ENCODE measurements at places on chromosomes 1 and 21.

DNA sequence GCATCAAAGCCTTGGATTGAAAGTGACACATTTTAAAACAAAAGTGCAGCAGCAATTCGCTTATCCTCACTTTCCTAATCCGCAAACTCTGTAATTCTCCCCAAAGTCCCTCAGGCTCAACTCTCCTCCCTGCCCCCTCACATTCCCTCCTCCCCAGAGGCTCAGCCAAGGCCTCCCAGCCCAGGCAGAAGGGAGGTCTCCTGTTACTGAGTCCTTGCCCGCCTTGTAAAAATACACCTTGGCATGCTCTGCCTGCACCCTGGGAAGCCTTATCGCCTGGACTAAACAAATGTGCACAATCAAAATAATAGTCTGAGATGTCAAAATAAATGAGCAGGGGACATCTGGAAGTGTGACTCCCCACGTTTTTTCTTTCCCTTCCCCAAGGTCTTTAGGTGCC, 109.7 kb downstream of the PLXNA2 start:
- DNase-seq: no peak

DNA sequence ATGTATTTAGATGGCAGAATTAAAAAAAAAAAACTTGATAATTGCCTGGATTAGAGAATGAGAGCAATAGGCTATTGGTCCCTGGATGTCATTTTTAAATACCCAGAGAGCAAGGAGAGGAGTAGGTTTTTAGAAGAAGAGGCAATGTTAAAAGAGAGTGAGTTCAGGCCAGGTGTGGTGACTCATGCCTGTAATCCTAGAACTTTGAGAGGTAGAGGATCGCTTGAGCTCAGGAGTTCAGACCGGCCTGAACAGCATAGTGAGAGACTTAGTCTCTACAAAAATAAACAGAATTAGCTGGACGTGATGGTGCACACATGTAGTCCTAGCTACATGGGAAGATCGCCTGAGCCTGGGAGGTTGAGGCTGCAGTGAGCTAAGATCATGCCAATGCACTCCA, 15.9 kb upstream of the MUTYH start:
- no peak for DNase-seq

- DNase-seq: no peak
These were observed 198.5 kb upstream of the FMN2 start for GRCh38 chr1:239893127-239893731.

GRCh38 chr1:15937146-15937545, 38.8 kb downstream of the ZBTB17 start:
- DNase-seq: no peak

- no peak for DNase-seq
These were observed 46.7 kb upstream of the TENT5C start for GRCh38 chr1:117559139-117559538.

GRCh38 chr21:25640202-25640942, 1.3 kb downstream of the JAM2 start:
- peak; percentile 11 for DNase-seq
